ENCODE measurements at places on chromosomes 16 and 17.

DNA sequence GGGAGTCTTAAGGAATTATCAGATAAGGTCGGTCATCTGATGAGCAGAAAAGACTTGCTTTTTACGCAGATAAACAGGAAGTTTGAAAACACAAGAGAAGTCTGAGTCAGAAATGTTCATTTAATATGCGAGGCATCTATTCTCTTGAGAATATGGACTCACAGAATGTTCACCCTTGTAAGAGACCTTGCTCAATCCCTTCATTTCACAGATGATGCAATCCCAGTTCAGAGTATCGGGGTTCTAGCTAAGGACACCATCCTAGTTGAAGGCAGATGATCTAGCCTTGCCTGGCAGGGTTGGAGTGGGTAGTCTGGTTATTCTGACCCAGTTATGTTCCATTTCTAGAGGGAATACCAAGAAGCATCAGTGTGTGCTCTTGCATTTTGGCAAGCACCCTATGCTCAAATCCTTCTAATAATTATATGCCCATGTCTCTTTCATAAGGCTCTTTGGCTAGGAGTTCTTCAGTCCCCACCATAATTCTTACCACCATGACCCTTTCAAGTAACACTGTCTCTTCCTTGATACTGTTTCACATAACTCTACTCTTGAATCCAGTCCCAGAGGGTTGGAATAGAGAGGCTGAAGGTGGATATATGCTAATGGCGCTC lies 42.5 kb downstream of the YPEL2 start:
- no peak for DNase-seq

- DNase-seq, result no peak
Observed at GRCh38 chr17:2621241-2621640, 27.8 kb downstream of the PAFAH1B1 start.

- no peak for DNase-seq
Observed at GRCh38 chr16:50653633-50654519, 27.2 kb downstream of the SNX20 start.

- no peak for DNase-seq
Observed at GRCh38 chr16:77437859-77438258, 3.0 kb upstream of the ADAMTS18 start.

DNA sequence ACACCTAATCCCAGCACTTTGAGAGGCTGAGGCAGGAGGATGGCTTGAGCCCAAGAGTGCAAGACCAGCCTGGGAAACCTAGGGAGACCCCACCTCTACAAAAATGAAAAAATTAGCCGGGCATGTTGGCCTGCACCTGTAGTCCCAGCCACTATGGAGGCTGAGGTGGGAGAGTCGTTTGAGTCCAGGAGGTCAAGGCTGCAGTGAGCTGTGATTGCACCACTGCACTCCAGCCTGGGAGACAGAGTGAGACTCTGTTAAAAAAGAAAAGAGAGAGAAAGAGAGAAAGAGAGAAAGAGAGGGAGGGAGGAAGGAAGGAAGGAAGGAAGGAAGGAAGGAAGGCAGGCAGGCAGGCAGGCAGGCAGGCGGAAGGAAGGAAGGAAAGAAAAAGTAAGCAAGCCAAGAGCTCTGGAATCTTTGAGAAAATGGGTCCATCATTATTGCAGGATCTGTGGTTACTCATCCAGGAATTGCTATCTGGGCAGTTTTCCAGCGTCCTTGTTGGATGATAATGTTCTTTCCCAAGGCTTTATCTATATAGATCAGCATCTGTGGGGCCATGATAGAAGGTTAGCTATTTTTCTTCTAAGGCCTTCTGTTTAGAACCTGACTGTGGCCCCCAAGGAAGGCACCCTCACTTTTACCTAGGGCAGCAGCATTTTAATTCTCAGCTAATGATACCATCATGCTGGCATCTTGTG lies 533.2 kb upstream of the CDH5 start:
- no peak for DNase-seq

DNA sequence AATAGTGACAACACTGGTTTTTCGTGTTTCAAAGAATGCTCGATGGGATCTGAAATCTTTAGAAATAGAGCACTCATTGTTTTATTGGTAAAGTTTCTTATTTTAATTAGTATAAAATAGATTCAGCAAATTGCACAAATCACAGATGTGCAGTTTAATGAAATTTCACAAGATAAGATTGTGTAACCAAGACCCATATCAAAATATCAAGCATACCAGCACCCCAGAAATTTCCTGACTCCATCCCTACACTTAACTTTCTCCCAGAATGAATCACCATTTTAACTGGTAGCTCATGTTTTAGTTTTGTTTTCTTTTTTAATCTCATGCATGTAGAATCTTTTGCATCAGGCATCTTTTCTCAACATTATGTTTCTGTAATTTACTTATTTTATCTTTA lies 185.9 kb downstream of the KCNJ2 start:
- no peak for DNase-seq

- DNase-seq, result no peak
Observed at GRCh38 chr17:66946251-66946650, 18.3 kb upstream of the CACNG4 start.

DNA sequence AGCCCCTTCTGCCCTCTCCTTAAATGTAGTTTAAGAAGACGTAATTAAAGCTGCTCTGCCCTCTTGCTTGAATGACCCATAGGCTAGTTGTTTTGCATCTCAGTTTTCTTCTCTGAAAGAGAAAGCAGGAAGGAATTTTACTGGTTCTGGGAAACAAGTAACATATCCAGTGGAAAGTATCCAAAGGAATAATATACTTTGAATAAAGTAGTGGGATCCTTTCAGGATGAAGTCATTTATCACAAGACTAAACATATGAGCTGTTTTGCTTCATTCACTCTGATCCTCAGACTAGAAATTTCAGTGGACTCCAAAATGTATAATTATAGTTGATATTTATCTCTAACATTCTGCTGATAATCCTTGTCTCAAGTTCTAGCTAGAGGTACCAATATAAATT lies 1297.6 kb upstream of the GOT2 start:
- DNase-seq, result no peak

Measured in activated T-helper 1 cell treated with anti-CD3 and anti-CD28 coated beads, Interleukin-2, amount 50 U/mL, for 16 hours (primary cell).